ENCODE measurements at places on chromosomes 1 and 21.

- DNase-seq: no peak
Measured at GRCh38 chr1:171600862-171601261, 21.2 kb upstream of the MYOCOS start.

GRCh38 chr21:17371450-17371849, 141.4 kb upstream of the CXADR start:
- DNase-seq: no peak

- no peak for DNase-seq
Measured at GRCh38 chr1:176450526-176450925, 12.4 kb upstream of the PAPPA2 start.

- peak; percentile 66 for DNase-seq
Measured at GRCh38 chr1:33957854-33958253, 94.0 kb downstream of the HMGB4 start.

DNA sequence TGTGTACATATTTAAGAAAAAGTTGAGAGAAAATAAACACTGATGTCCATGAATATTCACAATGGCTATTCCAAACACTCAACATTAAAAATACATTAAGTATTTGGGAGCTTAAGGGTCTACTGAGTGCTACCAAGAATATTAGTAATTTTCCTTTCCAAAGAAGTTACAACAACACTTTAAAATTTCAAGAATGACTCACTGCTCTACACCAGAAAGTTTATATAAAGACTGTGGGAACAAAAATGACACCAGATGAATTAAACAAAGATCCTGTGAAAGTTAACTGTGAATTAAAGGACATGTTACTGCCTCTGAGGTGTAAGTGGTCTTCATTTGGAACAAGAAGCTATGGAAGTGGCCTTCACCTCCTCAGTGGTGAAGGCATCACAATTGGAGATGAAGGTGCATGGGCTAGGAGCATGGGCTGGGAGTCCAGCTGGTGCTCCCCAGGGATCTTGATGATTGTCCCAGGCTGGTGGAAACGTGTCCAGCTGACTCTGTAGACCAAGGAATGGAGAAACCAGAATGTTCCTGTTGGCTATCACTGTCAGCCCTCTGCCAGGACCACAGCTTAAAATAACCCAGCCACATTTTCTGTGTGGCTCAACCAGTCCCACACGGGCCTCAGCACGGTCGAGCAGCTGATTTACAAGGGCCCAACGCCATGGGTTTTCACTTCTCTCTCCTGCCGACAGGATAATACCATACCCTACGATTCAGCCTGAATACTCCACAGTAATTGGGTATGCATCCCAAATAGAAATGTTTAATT, 28.8 kb downstream of the TAF5L start:
- DNase-seq: no peak

DNA sequence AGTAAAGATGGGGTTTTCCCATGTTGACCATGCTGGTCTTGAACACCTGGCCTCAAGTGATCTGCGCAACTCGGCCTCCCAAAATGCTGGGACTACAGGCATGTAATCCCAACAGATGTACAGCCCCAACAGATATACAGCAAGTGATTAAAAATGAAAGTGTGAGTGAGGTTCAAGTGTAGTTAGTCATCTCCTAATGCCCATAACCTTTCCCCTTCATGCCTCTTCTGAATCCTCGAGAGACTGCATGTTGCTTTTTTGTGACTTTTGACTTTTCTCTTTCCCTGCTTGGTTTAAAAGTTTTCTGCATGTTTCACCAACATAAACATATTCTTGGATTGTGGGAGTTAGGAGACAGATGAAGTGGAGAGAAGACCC, 31.2 kb downstream of the KCNK2 start:
- DNase-seq: no peak

DNA sequence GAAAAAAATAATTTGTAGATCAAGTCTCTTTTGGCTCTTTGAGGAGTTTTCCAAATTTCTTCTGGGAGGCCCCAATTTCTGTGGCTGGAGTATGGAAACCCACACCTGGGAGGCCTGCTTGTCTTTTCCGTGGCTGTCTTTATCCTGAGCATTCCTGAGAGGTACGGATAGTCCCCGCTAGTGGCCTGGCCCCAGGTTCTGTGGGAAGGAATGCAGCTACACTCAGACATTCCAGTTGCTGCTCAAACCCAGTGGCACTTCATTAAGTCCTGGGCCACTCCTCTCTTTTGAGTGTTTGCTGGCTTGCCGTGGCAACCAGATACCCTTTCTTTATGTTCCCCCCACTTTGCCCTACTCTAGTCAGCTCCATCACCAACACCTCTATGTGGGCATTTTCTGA, 310.4 kb downstream of the ASTN1 start:
- DNase-seq: no peak

DNA sequence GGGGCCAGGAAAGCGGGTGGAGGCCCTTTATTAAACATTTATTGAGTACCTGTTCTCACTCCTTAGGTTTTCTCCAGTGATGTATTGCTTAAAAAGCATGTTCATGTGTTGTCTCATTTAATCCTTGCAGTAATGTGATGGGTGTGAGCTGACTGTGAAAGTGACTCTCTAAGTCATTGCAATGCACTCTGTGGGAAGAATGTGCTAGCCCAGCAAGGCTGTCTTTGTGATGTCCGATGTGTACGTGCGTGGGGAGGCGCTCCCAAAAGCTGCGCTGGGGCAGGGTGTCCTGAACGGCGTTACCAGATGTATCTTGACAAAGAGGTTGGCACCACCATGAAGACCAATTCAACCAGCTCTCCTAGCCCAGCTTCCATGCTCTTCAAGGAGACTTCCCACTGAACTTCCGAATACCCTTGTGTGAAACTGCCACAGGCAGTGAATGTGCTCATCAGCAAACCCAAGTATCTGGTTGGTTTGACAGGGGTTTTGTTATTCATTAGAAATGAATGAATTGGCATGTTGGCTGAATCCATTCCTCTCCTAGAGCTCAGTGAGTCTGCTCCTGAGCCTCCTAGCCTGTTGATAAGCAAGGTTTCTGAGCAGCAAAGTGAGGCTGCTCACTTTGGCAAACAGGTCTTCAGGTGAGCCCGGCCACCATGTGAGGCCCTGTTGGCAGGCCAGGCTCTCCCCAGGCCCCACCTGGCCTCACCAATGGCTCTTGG, 28.0 kb downstream of the NUAK2 start:
- DNase-seq: no peak

GRCh38 chr1:243244432-243244841, 10.6 kb downstream of the CEP170 start:
- no peak for DNase-seq

DNA sequence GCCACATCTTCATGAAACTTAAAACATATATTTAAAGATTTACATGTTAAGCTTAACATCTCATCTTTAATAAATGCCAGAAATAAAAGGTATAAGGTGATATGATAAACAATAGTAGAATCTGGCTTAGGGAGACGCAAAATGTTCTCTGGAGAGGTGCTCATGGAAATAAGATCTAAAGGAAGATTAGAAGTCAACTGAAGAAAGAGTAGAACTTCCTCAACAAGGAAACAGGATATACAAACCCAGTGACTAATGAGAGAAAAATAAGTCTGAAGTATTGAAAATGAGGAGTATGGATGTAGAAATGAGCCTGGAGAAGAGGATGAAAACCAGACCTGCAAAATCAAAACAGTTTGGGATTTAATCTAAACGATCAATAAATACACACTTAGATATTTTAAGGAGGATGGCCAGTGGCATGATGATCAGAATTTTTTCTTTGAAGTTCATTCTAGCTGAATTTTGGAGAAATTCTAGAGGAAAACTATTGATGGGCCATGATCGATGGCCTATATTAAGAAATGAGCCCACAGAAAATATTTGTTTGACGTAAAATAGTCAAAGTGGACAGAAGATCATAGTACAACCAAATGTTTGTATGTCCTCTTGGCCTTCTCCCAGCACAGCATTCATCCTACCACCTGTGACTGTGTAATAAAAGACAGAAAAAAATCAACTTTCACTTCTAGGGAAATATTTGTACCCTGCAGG, 387.9 kb upstream of the PTBP2 start:
- no peak for DNase-seq

GRCh38 chr1:1149416-1149815, 24.3 kb upstream of the TTLL10 start:
- no peak for DNase-seq

GRCh38 chr1:185645162-185645640, 89.0 kb upstream of the HMCN1 start:
- DNase-seq: no peak

DNA sequence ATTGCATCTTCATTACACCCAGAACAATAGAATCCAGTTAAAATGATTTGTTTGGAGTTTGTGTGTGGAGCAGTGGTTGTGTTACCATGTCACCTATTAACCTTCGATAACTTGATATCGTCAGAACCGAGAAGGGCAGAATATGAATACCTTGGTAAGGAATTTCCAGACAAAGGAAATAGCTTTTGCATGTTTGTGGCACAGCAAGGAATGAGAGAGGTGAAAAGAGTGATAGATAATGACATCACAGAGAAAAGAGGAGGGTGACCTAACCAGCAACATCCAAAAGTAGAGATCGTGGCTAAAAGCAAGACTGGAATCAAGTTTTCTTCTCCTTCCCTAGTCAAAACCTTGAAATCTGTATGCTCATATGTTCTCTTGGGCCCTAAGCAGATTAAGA, 244.6 kb upstream of the NEGR1 start:
- peak; percentile 17 for DNase-seq

Measured in NCI-H524 (cell line).